ENCODE measurements at places on chromosomes 1 and 21.
A peak's percentile ranks its signal among the peaks of the same experiment; 100 is the strongest.

DNA sequence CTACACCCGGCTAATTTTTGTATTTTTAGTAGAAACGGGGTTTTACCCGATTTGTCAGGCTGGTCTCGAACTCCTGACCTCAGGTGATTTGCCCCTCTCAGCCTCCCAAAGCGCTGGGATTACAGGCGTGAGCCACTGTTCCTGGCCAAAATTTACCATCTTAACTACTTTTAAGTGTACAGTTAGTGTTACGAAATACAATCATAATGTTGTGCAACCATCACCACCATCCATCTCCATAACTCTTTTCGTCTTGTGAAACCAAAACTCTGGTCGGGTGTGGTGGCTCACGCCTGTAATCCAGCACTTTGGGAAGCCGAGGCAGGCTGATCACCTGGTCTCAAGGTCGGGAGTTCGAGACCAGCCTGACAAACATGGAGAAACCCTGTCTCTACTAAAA lies 14.1 kb upstream of the ZBTB40 start:
- DNase-seq: no peak

GRCh38 chr1:65207317-65207716 lies 59.3 kb downstream of the AK4 start:
- DNase-seq: no peak

- DNase-seq: peak; percentile 51
Observed at GRCh38 chr21:43352568-43353281, 74.2 kb downstream of the SIK1 start.

GRCh38 chr1:150234566-150235293 lies 1.2 kb downstream of the ANP32E start:
- DNase-seq: peak; percentile 83

GRCh38 chr1:51794260-51794659 lies 84.3 kb downstream of the NRDC start:
- no peak for DNase-seq

GRCh38 chr1:90902672-90903071 lies 119.2 kb downstream of the ZNF644 start:
- no peak for DNase-seq

DNA sequence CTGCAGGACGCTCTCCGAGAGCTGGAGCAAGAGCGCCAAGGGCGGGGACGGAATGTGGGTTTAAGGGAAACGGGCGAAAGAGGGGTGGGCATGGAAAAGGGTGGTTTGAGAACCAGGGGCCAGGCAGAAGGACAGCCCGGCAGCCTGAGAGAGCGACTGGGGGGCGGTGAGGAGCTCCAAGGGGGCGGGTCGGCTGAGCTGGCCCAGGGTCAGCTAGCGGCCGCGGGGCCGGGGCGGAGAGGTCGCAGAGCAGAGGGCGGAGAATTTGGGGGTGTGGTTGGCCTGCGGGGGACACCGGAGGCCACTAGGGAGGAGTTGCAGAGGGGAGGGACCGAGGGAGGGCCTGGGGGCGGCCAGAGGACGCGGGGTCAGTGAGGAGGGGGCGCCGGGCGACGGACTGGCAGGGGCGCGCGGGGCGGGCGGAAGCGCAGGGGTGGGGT lies 54.7 kb downstream of the NDUFS5 start:
- no peak for DNase-seq

GRCh38 chr1:71417421-71417820 lies 336.6 kb upstream of the ZRANB2 start:
- DNase-seq: no peak

DNA sequence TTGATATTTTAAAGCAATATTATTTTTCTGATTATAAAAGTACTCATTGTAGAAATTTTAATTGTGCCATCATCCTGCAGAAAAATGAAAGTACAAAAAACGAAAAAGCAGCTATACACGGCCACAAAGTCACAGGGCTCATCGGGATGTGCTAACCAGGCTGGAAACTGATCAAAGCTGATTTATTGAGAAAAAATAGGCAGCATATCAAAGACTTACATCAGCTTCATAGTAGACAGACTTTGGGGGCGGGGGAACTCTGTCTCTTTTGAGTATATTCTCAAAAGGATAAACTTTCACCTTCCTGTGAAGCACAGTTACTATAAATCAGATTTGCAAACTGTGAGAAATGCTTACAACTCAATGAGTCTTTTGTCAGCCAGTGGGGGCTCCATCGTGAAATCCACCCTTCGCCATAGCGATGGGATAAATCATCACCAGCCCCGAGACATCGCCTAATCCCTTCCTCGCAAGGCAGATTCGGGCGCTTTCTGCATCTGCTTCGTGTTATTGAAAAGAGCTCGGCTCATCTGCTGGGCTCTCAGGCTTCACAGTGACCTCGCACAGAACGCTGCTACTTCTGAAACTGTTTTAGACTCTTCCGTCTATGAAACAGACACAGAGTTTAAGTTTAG lies 69.2 kb upstream of the ERG start:
- no peak for DNase-seq

- DNase-seq: no peak
Observed at GRCh38 chr1:219081943-219082925, 91.4 kb upstream of the LYPLAL1 start.

- DNase-seq: no peak
Observed at GRCh38 chr1:26450908-26451307, 18.8 kb downstream of the DHDDS start.

DNA sequence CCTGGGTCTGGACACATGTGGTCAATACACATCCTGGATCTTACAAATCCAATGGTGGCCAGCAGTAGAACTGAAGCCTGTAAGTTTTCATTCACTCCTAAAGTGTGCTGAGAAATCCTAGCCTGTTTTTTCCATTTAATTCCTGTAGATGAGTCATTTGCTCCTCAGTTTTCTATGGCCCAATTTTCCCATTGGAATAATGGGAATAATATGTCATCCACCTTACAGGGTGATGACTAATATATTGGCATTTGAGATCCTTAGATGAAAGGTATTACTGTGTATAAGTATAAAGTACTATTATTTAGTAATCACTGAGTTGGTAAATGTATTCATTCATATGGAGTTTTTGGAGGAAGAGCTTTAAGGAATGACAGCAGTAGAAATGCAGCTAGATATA lies 89.7 kb upstream of the ADAR start:
- no peak for DNase-seq

DNA sequence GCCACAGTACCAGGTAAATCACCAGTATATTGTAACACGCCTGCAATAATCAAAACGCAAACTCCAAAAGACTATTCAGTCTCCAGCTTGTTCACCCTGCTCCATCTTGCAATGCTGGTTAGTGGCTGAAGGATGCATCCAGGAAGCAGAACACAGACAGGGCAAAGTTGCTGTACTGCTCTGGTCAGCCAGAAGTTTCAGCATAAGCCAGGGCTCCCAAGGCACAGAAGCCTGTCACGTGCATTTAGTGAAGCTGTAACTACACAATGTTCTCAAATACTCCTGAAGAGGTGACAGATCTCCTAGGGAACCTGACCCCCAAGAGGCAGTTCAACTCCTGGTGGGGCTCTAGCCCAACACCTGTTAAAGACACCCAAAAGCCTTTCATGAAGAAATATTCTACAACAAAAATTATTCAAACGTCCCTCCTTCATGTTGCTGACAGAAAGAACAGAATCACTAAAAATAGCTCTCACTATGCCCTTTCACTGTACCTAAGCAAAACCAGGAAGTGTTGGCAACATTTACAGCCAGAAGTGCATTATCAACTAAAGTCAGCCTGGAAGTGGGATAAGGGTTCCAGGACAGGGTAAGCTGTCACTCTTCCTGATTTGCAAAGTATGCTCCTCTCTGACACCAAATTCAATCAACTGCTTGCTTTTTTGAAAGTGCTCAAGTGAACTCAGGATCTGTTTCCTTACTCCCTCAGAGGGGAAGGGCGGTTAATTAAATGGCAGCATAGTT lies 52.1 kb downstream of the SLC35D1 start:
- DNase-seq: no peak

DNA sequence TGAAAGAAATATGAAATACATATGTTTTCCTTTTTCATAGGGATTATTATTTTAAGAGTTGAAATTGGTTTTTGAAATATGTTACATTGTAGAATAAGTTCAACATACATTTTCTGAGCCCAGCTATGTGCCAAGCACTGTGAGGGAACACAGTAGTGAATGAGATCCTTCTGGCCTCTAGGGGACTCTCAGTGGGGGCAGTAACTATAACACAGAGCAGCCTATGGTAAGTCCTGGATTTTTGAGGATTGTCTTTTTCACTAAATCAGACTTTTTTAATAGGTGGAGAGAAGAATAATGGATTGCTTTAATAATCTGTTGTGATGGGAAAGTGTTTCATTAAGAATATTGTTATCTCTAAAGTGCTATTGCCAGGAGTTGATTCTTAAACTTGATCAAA lies 2.4 kb downstream of the DNAJC6 start:
- DNase-seq: no peak

- DNase-seq: no peak
Observed at GRCh38 chr21:16473988-16474387, 744.2 kb downstream of the USP25 start.

DNA sequence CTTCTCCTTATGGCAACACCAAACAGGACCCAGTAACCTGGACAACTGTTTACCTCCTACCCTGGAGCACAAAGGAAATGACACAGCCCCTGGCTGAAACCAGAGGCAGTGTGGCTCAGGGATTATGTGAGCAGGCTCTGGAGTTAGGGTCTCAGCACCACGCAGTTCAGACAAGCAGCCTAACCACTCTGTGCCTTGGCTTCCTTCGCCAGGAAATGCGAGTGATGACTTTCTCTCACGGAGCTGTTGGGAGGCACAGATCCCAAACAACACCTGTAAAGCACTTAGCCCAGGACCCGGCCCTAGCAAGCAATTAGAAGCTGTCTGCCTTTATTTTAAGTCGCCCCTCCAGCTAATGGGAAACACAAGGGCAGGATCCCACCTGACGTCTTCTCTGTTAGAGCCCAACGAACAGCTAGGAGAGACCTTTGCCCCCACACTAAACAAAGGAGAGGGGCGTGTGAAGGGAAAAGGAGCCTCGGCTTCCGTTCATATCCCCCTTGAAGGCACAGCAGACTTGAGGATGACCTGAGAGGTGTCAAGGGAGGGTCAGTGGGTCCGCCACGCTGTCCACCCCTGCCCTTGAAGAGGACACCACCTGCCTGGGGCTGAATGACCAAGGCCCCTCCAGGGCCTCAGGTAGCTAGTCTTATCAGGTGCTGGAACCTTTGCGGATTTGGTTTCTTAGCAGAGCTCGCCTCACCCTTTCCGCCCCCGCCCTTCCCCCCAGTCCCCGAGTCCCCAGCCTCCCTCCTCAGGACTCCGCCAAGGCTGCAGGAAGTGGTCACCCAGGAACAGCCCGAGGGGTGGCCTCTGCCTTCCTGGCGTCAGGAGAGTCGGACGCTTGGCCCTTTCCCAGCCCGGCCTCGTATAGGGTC lies 860 bp downstream of the TMEM63A start:
- DNase-seq: peak; percentile 76

- no peak for DNase-seq
Observed at GRCh38 chr1:65421351-65422025, 1.0 kb downstream of the LEPR start.

DNA sequence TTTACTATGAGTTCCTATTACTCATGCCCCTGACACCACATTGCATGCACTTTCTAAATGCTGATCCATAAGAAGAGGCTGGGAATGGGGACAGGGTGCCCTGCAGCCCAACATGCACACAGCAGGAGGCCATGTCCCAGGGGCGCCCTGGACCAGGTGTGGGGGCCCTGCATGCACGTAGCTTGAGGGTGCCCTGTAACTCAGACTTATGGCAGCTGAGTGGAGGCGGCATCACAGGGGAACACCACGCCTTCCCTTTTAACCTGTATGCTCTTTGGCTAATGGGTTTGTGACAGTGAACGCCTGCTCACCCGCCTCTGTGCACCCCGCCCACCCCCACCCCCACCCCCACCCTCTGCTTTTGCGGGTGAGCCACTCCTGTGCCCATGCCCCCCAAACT lies 36.1 kb downstream of the SNAP47 start:
- no peak for DNase-seq

GRCh38 chr1:76059451-76059850 lies 15.1 kb upstream of the ST6GALNAC3 start:
- DNase-seq: no peak

DNA sequence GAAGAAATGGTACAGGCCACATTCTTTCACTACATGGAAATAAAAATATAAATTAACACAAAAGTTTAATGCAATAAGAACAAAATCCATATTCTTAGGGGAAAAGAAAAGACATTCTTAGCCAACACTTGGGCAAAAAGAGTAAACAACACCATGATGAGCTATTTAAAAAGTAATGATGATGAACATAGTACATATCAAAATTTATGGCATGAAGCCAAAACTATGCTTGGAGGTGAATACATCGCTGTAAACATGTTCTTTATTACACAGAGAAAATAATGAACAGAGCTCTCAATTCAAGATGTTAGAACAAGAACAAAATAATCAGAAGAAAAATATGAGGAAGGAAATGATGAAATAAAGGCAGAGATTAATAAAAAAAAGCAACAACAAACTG lies 158.2 kb downstream of the ZSCAN20 start:
- DNase-seq: no peak

DNA sequence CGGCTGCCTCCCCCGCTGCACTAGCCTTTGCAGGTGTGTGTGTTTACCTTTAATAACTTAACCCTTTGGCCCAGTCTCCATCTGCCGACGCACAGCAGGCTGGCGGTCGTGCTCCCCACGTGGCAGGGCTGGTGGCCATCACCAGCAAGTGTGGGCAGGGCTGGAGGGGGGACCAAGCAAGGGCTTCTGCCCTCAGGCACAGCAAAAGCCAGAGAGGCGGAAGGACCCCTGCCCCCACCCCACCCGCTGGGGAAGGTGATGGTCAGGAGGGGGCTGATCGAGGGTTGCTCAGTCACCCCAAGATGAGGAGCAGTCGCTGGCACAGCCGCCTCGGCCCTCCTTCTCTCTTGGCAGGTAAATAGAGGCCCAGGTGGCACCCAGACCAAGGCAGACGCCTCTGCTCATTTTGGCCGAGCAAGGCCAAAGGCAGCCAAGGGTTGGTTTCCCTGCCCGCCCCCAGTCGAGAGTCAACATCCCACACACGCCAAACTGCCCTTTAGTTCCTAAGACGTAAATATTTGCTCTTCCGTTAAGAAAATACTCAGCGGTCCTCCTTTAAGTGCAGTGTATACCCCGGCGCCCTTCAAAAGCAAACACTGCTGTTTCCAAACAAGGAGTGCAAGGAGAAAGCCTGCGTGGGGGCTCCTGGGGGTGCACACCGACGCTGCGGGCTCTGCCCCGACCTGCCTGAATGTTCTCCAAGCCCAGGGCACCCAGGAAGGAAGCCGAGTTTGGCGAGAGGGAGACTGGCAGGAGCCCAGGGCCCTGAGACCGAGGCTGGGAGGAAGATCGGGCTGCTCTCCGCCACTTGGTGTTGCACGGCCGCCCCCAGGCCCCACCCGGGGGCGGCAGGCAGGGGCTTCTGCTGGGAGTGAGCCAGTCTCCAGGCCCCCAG lies 82.7 kb downstream of the SIK1 start:
- no peak for DNase-seq

GRCh38 chr1:78005448-78005722 lies 646 bp downstream of the DNAJB4 start:
- DNase-seq: no peak

GRCh38 chr21:45248893-45249381 lies 38.8 kb downstream of the POFUT2 start:
- no peak for DNase-seq

GRCh38 chr1:97599447-97599846 lies 321.4 kb downstream of the DPYD start:
- DNase-seq: no peak

- DNase-seq: no peak
Observed at GRCh38 chr1:14479865-14480264, 118.6 kb upstream of the KAZN start.
